ENCODE measurements at places on chromosomes 3 and 15. TPM values are rescaled to one million over a fixed set of nuclear protein-coding genes. Genes with fewer than 3 reads are reported as not detected.
A peak's percentile ranks its signal among the peaks of the same experiment; 100 is the strongest.

Gene C3orf20
- not detected for total RNA-seq

Gene ANKRD63
- not detected for total RNA-seq

- no peaks in the 10 kb centered on the region for H3K36me3 ChIP-seq
- H3K27ac ChIP-seq, result no peak overlapping the region
- no peaks in the 10 kb centered on the region for H3K4me1 ChIP-seq
- no peak overlapping the region for H3K4me3 ChIP-seq
- no peak for DNase-seq
- H3K27me3 ChIP-seq, result no peaks in the 10 kb centered on the region
Observed at GRCh38 chr3:155069729-155070128, 10.4 kb upstream of the MME start.

DNA sequence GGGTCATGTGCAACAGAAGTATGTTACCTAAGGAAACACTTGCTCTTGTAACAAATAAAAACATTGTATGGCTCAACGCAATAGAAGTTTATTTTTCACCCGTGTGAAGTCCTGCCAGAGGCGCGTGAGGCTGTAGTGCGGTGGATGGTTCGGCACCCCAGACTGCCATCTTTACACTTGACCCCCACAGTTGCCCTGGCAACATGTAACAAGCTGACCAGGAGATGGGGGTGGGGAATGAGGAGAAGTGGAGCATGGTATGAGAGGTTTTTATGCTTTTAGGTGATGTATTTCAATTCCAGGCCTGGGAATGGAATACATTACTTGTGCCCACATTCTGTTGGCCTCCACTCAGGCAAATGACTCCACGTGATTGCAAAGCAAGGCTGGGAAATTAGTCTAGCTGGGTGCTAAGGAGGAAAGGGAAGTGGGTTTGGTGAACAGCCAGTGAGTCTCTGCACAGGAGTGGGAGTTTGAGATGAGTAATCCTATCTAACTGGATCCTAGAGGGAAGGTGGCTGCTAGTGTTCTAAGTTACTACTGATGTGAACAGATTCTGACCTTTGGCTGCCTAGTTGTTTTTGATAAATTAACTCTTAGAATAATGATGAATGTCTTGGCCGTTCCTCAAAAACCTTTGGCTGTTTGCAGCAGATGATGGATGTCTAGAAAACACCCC lies 33.8 kb upstream of the GREM1 start:
- no peaks in the 10 kb centered on the region for H3K27me3 ChIP-seq
- DNase-seq, result no peak
- H3K36me3 ChIP-seq, result no peaks in the 10 kb centered on the region
- no peak overlapping the region for H3K27ac ChIP-seq
- peaks cover 7% of the 10 kb centered on the region for H3K4me1 ChIP-seq

DNA sequence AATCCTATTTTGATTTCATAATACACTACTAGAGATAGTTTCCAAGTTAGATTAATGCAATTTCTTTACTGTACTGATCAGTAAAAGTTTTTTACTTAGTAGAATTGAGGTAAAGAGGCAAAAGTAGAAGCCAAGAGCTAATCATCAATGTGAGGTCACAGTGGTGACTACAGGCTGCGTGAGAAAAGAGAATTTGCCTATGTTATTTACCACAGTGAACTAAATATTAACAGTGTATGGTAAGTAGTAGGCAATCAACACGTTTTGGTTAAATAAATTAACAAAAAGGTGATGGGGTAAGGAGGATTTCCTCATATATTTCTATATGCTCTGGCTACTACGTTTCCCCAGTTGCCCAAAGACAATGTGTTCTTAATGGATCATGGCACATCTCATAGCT lies 202.2 kb upstream of the CMC1 start:
- H3K4me1 ChIP-seq, result peaks cover 28% of the 10 kb centered on the region
- no peaks in the 10 kb centered on the region for H3K27me3 ChIP-seq
- H3K4me3 ChIP-seq, result no peak overlapping the region
- no peak overlapping the region for H3K27ac ChIP-seq

Gene TGM5
- 0.38 TPM for total RNA-seq

Gene TMEM207
- total RNA-seq, result not detected

- H3K4me3 ChIP-seq, result no peak overlapping the region
- H3K36me3 ChIP-seq, result no peaks in the 10 kb centered on the region
- H3K27me3 ChIP-seq, result peaks cover 18% of the 10 kb centered on the region
- no peak for DNase-seq
- H3K4me1 ChIP-seq, result peaks cover under 1% of the 10 kb centered on the region
- no peak overlapping the region for H3K27ac ChIP-seq
Observed at GRCh38 chr15:79164465-79164864, 73.9 kb upstream of the RASGRF1 start.

DNA sequence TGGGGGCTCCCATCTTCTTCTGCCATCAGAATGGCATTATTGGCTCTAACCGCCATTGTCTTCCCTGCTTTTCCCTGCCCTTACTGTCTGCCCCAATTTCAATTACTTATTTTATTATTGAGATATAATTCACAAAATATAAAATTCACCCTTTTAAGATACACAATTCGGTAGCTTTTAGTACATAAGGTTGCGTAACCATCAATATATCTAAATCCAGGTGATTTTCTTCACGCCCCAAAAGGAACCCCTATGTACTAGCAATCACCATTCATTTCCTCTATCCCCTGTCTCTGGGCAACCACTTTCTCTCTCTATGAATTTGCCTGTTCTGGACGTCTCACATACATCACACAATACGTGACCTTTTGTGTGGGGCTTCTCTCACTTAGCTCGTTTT lies 18.0 kb downstream of the RBP2 start:
- H3K4me1 ChIP-seq, result no peaks in the 10 kb centered on the region
- no peaks in the 10 kb centered on the region for H3K36me3 ChIP-seq
- H3K27me3 ChIP-seq, result no peaks in the 10 kb centered on the region
- DNase-seq, result no peak
- H3K27ac ChIP-seq, result no peak overlapping the region

- H3K4me1 ChIP-seq, result no peaks in the 10 kb centered on the region
- no peak overlapping the region for H3K27ac ChIP-seq
- no peak overlapping the region for H3K4me3 ChIP-seq
- H3K36me3 ChIP-seq, result peaks cover 43% of the 10 kb centered on the region
Observed at GRCh38 chr15:36758800-36759199, 179.4 kb downstream of the CDIN1 start.

GRCh38 chr3:65749066-65749465 lies 289.7 kb downstream of the MAGI1 start:
- no peak overlapping the region for H3K27ac ChIP-seq
- no peaks in the 10 kb centered on the region for H3K4me1 ChIP-seq
- no peak for DNase-seq
- H3K4me3 ChIP-seq, result no peak overlapping the region
- H3K27me3 ChIP-seq, result no peaks in the 10 kb centered on the region
- H3K36me3 ChIP-seq, result no peaks in the 10 kb centered on the region

Gene BOC
- not detected for total RNA-seq

DNA sequence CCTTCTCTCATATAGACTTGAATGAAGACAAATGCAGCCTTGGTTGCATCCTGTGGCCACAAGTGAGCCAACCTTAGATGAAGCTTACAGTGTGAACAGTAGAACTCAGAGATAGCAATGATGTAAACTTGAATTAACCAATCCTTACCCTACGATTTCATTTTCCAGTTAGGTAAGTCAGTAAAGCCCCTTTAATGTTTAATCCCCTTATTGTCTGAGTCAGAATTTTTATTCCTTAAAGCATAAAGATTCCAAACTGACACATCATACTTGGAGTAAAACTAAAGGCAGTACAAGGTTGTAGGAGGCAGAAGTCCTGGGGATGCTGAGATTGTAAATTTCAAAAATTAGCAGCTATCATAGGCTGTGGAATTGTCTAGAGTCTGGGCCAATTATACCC lies 507.8 kb upstream of the DPH6 start:
- H3K27me3 ChIP-seq, result no peaks in the 10 kb centered on the region
- no peak overlapping the region for H3K4me3 ChIP-seq
- H3K36me3 ChIP-seq, result no peaks in the 10 kb centered on the region
- no peak for DNase-seq
- H3K27ac ChIP-seq, result no peak overlapping the region

DNA sequence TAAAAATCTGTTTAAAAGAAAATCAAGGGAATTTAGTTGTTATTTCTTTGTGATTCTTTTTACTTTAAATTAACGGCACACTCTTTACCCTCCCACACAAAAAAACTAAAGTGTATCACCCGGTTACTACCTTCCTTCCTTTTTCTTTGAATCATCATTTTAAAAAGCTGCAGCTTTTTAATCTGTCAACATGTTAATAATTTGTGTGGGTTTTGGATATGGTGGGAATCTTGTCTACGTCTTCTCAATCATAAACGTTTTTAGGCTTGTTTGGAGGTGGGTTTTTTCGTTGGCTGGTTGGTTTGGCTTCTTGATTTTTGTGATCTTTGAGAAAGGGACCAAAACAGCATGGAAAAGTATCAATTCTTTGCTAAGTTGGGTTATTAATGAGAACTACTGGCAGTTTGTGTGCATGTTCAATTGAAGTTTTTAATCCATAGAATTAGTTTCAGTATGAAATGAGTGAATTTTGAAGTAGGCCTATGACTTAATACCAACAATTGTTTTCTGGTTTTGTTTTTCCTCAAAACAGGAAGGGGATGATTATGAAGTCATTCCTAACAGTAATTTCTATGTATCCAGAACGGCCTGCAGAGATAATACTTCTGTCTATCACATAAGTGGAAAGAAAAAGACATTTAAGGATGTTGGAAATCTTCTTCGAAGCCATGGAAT lies 4.5 kb downstream of the SMC4 start:
- peaks cover 27% of the 10 kb centered on the region for H3K4me1 ChIP-seq
- peak overlapping the region; percentile 42 for H3K27ac ChIP-seq
- peaks cover 28% of the 10 kb centered on the region for H3K27me3 ChIP-seq
- H3K4me3 ChIP-seq, result peak overlapping the region; percentile 30

Gene TM4SF1
- total RNA-seq, result not detected

DNA sequence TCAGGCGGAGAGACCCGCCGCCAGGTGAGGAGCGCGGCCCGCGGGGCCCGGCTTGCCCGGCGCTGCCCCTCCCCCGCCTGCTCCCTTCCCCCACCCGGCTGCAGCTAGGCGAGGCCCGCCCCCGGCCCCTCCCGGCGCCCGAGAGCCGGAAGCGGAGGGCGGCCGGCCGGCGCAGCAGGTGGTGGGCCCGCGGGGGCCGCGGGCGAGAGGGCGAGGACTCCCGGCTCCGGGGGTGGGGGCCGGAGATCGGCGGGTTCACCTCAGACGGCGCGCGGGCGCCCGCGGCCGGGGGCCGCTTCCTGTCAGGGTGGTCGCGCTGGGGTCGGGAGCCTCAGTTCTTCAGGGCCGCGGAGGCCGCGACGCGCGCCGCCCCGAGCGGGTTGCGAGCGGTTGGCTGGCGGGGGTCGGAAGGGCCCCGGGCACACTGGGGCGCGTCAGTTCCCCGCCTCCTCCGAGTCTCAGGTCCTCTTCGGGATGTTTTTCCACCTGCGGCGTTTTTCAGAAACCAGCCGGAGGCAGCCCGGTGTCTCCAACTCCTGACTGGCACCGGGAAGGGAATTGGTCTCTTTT lies 395 bp downstream of the ZFAND6 start:
- peak overlapping the region; percentile 88 for H3K27ac ChIP-seq
- H3K4me3 ChIP-seq, result peak overlapping the region; percentile 91
- H3K4me1 ChIP-seq, result peaks cover 30% of the 10 kb centered on the region
- no peaks in the 10 kb centered on the region for H3K27me3 ChIP-seq
- DNase-seq, result peak; percentile 82
- H3K36me3 ChIP-seq, result no peaks in the 10 kb centered on the region

- H3K36me3 ChIP-seq, result no peaks in the 10 kb centered on the region
- no peaks in the 10 kb centered on the region for H3K4me1 ChIP-seq
- H3K4me3 ChIP-seq, result no peak overlapping the region
- no peaks in the 10 kb centered on the region for H3K27me3 ChIP-seq
Observed at GRCh38 chr3:89527736-89528305, 420.4 kb downstream of the EPHA3 start.

- peak overlapping the region; percentile 97 for H3K27ac ChIP-seq
- DNase-seq, result no peak
- peaks cover 70% of the 10 kb centered on the region for H3K4me1 ChIP-seq
- H3K36me3 ChIP-seq, result peaks cover 67% of the 10 kb centered on the region
Observed at GRCh38 chr3:71011565-71012287, 571.8 kb downstream of the FOXP1 start.

- DNase-seq, result no peak
- H3K4me1 ChIP-seq, result peaks cover 3% of the 10 kb centered on the region
- H3K27ac ChIP-seq, result no peak overlapping the region
- no peak overlapping the region for H3K4me3 ChIP-seq
- H3K36me3 ChIP-seq, result no peaks in the 10 kb centered on the region
Observed at GRCh38 chr3:159838938-159839337, 149.7 kb upstream of the IL12A start.

DNA sequence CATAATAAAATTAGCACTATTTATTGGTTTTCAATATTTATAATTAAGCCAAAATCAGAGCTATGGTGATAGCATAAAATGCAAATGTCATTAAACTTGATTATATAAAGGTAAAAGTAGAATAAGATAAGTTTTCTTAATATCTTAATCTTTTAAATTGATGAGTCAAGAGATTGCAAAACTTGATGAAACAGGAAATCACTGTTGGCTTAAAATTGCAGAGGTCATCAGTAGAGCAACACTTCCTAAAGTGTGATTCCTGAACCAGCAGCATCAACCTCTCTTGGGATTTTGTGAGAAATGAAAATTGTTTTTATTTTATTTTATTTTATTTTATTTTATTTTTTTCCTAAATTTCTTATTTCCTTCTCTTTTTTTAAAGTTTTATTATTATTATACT lies 226.4 kb upstream of the CTDSPL start:
- no peak overlapping the region for H3K27ac ChIP-seq
- DNase-seq, result no peak
- peaks cover 14% of the 10 kb centered on the region for H3K27me3 ChIP-seq

DNA sequence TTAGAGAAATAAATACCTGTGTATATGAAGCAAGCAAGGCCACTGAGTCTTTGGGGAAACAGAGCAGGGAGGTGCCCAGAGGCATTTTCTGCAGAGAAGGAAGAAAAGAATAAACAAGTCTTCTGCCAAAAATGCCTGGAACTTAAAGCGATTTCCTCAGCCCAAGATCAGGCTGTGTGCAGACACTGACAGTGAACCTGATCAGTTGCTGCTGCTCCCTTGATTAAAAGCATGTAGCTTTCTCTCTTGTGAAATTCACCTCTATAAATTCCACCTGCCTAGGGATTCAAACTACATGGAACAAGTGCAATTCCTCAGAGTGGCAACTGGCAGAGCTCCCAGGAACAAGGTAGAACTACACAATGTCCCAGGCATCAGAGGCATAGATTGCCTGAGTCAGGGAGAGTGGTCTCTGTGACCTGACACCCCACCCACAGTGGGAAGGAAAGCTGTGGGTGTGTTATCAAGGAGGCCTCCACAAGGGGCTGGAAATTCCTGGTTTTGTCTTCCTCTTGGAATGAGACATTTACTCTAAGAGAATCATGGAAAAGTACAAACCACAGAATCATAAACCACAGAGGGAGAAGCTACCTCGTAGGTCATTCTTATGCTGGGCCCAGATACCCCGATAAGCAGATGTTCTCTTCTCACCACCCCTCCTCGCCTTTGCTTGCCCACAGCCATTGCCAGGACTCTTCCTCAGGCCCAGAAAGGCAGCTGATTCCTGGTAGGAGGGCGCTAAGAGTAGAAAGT lies 1.8 kb upstream of the ZBTB38 start:
- no peaks in the 10 kb centered on the region for H3K27me3 ChIP-seq
- H3K4me1 ChIP-seq, result peaks cover 18% of the 10 kb centered on the region

Measured in activated naive CD8-positive, alpha-beta T cell treated with anti-CD3 and anti-CD28 coated beads for 36 hours (primary cell).